ENCODE measurements at places on chromosomes 1 and 21.

DNA sequence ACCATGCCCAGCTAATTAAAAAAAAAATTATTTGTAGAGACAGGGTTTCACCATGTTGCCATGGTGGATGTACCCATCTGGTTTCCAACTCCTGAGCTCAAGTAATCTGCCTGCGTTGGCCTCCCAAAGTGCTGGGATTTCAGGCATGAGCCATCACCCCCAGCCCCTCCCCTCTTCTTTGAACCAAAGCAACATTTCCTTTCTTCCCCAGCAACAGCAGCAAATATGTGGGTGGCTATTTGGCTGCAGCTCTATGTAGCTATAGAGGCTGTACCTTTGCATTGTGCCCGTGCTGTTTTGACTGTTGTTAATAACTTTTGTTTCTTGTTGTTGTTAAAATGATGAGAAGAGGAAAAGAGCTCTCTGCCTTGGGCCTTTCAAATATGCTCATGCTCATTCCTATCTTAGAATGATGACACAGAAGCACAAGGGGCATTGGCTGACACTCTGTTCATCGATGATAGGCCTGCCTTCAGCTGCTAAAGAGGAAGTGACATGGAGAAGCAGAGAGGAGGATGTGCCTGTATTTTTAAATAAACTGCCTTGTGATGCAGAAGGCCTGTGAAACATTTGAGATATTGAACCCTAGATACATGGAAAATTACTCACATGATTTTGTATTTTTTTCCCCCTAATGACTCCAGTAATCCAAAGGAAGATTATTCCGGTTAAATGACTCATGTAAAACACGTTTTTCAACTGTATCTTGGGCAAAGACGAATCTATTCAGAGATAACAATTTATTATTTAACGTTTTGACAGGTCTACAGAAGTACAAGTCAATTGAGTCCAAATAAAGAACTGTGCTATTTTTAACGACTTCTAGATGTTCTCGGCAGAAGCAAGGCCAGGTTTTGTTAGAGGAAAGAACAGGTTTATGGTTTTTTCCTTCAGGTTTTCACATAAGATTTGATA, 20.5 kb upstream of the XPR1 start:
- no peak overlapping the region for H3K4me3 ChIP-seq
- no peak for DNase-seq
- no peaks in the 10 kb centered on the region for H3K27me3 ChIP-seq
- no peaks in the 10 kb centered on the region for H3K4me1 ChIP-seq
- no peak overlapping the region for H3K27ac ChIP-seq

- no peaks in the 10 kb centered on the region for H3K4me1 ChIP-seq
- no peak overlapping the region for H3K4me3 ChIP-seq
- peak; percentile 12 for DNase-seq
- H3K27me3 ChIP-seq: no peaks in the 10 kb centered on the region
These were observed 53.1 kb downstream of the SH3GLB1 start for GRCh38 chr1:86757272-86757984.

DNA sequence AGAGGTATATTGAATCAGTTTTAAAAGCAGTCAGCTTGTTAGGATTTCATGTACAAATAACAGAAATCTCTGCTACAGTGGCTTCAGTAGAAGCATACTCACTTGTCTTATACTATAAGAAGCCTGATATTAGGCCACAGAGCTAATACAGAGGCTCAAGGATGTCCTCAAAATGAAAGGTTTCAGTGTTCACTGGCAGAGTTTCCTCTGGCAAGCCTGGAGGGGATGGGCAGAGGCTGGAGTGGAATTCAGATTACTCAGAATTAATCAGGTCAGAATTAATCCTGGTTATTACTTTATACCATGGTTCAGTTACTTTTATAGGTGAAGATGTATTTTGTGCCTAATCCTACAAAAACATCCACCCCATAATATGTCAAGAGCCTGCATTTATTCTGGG, 520.5 kb downstream of the USP25 start:
- no peak for DNase-seq
- H3K27me3 ChIP-seq: no peaks in the 10 kb centered on the region
- H3K36me3 ChIP-seq: no peaks in the 10 kb centered on the region
- no peaks in the 10 kb centered on the region for H3K4me1 ChIP-seq
- no peak overlapping the region for H3K27ac ChIP-seq
- no peak overlapping the region for H3K4me3 ChIP-seq

DNA sequence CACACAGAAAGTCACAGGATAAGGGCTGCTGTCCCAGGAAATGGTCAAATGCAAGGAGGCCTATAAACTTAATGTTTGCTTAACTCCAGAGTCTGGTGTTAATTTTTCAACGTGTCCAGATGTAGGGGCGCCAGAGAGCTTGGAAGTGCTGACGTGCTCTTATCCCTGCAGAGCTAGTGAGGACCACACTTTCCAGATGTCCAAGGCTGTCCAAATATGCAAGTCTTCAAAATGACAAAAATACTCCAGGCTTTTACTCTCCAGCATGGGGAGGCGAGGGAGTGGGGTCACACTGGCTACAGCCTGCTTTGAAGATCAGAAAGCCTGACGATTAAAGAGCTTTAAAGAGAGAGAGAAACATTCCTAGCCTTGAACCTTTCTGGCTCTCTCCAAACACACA, 57.6 kb downstream of the ABCA4 start:
- no peak overlapping the region for H3K4me3 ChIP-seq
- peaks cover 11% of the 10 kb centered on the region for H3K4me1 ChIP-seq
- no peak overlapping the region for H3K27ac ChIP-seq

- no peaks in the 10 kb centered on the region for H3K36me3 ChIP-seq
- H3K27ac ChIP-seq: no peak overlapping the region
- H3K4me1 ChIP-seq: no peaks in the 10 kb centered on the region
- H3K27me3 ChIP-seq: no peaks in the 10 kb centered on the region
- H3K4me3 ChIP-seq: no peak overlapping the region
These were observed 34.3 kb downstream of the TNFSF18 start for GRCh38 chr1:173016419-173016818.

DNA sequence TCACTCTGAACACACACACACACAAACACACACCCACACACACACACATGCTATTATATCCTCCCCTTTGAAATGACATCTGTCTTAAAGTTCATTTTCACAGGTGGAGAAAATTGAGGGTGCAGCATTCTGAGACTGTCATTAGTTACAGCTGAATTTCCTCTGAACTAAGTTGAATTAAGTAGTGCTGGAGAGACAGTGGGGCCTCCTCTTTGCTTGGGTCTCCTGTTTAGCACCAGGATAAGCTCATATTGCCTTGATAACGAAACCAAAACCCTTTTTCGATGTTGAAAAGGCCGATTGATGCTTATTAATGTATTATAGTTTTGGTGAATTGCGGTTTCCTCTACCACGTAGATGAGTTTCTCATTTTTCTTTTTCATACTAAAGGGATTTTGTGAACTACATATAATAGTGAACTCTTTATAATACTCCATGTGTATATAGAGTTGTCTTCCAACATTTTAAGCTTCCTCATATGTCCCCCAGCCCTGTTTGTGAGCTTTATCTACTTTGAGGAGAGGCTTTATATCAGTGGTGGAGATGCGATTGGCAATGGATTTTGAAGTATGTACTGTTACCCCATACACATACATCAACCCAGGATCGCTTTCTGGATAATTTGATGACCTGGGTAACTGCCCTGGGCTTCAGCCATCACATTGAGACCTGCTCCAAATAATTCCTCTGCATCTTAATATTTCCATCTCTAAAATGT, 17.4 kb downstream of the DYNLT5 start:
- no peak overlapping the region for H3K27ac ChIP-seq
- no peak for DNase-seq
- no peak overlapping the region for H3K4me3 ChIP-seq

GRCh38 chr1:168608796-168609715, 32.7 kb downstream of the XCL1 start:
- H3K4me3 ChIP-seq: no peak overlapping the region
- DNase-seq: peak; percentile 86
- no peaks in the 10 kb centered on the region for H3K27me3 ChIP-seq

DNA sequence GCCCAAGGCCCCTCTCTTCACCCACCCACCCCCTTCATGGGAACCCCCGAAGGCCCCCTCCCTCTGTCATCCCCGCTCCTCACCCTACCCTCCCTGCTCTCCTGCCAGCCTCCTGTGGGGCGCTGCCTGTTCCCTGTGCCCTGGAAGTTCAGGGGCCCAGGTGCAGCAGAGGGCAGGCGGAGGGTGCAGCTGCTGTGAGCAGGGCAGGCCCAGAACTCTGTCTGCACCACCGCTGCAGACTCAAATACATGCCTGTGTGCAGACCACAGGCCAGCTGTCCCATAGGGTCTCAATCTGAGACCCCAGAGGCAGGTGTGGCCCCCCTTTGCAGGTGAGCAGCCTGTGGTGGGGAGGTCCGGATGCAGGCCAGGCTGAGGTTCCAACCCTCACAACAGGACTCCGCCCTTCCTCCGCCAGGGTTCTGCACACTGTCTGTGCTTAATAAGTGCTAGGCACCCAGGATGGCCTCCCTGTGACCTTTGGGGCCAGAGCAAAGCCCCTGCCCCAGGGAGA, 62.5 kb downstream of the WNT9A start:
- DNase-seq: no peak
- H3K27me3 ChIP-seq: no peaks in the 10 kb centered on the region
- no peaks in the 10 kb centered on the region for H3K36me3 ChIP-seq

DNA sequence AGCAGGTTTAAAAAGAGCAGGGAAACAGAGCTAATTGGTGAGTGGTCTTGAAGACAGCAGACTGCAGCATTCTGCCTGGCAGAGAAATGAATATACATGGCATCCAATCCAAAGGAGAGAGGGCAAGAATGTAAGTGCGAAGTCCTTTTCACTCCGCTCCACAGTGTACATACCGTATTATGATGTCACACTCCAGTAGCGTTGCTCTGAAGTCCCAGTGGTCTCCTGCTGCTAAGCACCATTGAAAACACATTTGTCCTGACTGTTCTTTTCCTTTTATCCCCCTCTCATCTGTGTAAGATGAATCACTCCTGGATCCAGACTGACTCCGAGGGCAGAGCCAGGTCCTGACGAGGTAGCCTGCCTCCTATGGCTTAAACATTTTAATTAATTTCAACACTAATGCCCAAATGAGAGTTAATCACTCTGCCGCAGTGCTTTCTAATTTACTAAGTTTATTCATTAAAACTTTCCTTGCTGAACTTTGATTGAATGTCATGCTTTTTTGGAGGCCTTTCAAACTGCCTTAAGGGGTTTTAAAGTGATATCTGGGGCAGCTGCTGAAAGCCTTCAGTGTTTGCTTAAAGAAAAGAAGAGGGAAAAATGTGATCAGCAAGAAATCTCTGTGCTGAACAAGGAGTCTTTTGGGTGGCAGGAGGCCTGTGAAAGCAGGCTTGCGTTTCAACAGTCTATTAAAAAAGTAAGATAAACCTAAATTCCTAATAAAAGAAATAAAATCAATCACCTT, 227.2 kb downstream of the ATG4C start:
- no peak for DNase-seq
- H3K27ac ChIP-seq: peak overlapping the region; percentile 24
- no peak overlapping the region for H3K4me3 ChIP-seq
- no peaks in the 10 kb centered on the region for H3K27me3 ChIP-seq

GRCh38 chr1:227362039-227362438, 43.7 kb upstream of the CDC42BPA start:
- H3K36me3 ChIP-seq: no peaks in the 10 kb centered on the region
- no peak overlapping the region for H3K4me3 ChIP-seq
- H3K4me1 ChIP-seq: no peaks in the 10 kb centered on the region
- H3K27me3 ChIP-seq: no peaks in the 10 kb centered on the region
- no peak for DNase-seq

GRCh38 chr21:34728479-34728878, 59.7 kb downstream of the CLIC6 start:
- DNase-seq: no peak
- H3K36me3 ChIP-seq: no peaks in the 10 kb centered on the region
- no peaks in the 10 kb centered on the region for H3K4me1 ChIP-seq
- no peak overlapping the region for H3K27ac ChIP-seq
- no peaks in the 10 kb centered on the region for H3K27me3 ChIP-seq

DNA sequence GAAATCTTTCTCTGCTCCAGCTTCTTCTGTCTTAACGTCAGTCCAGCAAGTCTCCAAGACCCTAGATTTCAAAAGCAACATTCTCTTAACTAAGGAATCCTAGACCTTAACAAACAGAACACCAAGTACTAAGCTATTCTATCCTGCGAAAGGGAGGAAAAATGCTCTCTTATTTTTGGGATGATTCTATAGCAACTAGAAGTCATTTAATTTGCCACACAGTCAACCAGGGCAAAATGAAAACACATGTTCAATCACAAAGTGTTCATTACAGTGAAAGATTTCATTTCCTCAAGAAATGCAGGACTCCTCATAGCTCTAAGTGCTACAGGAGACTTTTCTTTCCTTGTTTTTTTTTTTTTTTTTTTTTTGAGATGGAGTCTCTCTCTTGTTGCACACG, 36.2 kb upstream of the DOCK7 start:
- no peaks in the 10 kb centered on the region for H3K27me3 ChIP-seq
- peaks cover 9% of the 10 kb centered on the region for H3K4me1 ChIP-seq
- no peak overlapping the region for H3K27ac ChIP-seq
- DNase-seq: no peak
- no peaks in the 10 kb centered on the region for H3K36me3 ChIP-seq

DNA sequence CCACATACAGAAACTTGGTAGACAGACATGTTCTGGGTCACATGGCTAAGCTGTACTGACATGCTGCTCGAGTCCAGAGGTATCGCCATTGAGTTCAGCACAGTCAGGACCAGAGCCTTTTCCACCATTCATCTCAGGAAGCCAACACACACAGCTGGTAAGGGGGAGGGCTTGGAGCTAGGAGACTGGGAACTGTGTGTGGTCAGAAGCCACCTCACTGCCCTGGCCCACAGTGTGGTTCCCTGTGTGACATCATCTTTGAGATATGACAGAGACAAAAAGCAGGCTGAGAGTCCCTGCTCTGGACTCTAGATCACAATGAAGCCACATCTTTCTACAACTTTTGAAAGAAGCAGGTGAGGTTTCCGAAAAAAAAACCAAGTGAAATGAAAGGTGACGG, 107.2 kb downstream of the SIM2 start:
- DNase-seq: no peak
- H3K27ac ChIP-seq: no peak overlapping the region
- H3K27me3 ChIP-seq: no peaks in the 10 kb centered on the region
- H3K4me1 ChIP-seq: peaks cover 5% of the 10 kb centered on the region
- H3K4me3 ChIP-seq: no peak overlapping the region
- no peaks in the 10 kb centered on the region for H3K36me3 ChIP-seq

- no peaks in the 10 kb centered on the region for H3K36me3 ChIP-seq
- no peaks in the 10 kb centered on the region for H3K27me3 ChIP-seq
- peak overlapping the region; percentile 84 for H3K4me3 ChIP-seq
- H3K27ac ChIP-seq: peak overlapping the region; percentile 92
- H3K4me1 ChIP-seq: no peaks in the 10 kb centered on the region
These were observed 10.2 kb upstream of the IFI16 start for GRCh38 chr1:158999316-159000069.

- no peak overlapping the region for H3K27ac ChIP-seq
- H3K27me3 ChIP-seq: no peaks in the 10 kb centered on the region
- H3K4me3 ChIP-seq: no peak overlapping the region
- H3K36me3 ChIP-seq: no peaks in the 10 kb centered on the region
These were observed 69.3 kb downstream of the GLIS1 start for GRCh38 chr1:53669621-53670191.

DNA sequence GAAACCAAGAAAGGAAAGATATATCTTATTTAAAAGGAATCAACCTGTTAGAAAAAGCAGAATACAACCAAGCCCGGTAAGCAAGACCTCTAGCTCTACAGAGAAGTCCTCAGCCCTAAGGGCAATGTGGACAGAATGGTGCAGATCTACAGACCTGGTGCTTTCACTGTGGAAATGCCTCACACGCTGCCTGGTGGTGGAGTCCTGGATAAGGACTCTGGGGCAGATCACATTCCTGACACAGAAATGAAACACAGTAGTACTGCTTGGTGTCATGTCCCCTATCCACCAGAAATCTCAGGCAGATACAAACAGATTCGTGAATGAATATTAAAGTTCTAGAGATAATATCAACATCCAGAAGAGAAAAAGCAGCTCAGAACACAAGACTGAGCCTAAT, 6.8 kb downstream of the CNN3 start:
- DNase-seq: no peak
- peak overlapping the region; percentile 18 for H3K27ac ChIP-seq
- H3K4me3 ChIP-seq: peak overlapping the region; percentile 2
